ENCODE measurements at places on chromosomes 16 and 17.

GRCh38 chr17:64024781-64025731, 4.6 kb upstream of the ICAM2 start:
- no peak for DNase-seq

- no peak for DNase-seq
These were observed 2.5 kb downstream of the KRTAP2-2 start for GRCh38 chr17:41052566-41052965.

- peak; percentile 44 for DNase-seq
These were observed 9.1 kb downstream of the ASIC2 start for GRCh38 chr17:33284022-33284421.

- DNase-seq, result no peak
These were observed 93.9 kb downstream of the GSG1L start for GRCh38 chr16:27969574-27969973.

GRCh38 chr16:4698321-4699045, 5.1 kb downstream of the NUDT16L1 start:
- DNase-seq, result no peak

DNA sequence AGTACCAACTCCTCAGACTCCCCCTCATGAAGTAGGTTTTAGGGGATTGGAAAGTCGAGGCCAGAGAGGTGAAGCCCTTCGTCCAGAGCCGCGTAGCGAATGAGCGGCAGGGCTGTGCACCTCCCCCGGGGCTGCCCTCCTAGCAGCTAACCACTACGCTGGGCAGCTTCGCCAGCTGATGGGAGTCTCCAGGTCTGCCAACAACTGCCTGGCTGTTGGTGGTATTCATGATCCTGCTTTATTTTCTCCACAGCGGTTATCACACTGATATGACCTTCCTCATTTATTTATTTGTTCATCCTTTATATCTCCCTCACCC, 773 bp upstream of the NETO2 start:
- peak; percentile 3 for DNase-seq

- peak; percentile 30 for DNase-seq
These were observed 585.4 kb downstream of the WWOX start for GRCh38 chr16:78684655-78685375.
